ENCODE measurements at places on chromosomes 1 and 21.
A peak's percentile ranks its signal among the peaks of the same experiment; 100 is the strongest.

DNA sequence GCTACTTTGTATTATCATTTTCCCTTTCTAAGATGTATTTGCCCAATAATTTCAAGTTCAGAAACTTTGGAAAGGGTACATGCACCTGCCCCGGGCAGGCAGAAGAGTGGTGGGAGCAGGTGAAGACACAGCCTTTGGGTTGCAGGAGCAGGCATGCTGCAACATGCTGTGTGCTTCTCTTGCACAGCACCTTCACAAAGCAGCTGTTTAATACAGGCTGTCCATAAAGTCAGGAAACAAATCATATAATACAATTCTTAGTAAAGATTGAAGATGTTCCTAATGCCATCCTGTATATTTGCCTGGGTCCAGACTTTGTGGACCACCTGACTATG, 182.9 kb downstream of the ZNF281 start:
- no peak for DNase-seq

DNA sequence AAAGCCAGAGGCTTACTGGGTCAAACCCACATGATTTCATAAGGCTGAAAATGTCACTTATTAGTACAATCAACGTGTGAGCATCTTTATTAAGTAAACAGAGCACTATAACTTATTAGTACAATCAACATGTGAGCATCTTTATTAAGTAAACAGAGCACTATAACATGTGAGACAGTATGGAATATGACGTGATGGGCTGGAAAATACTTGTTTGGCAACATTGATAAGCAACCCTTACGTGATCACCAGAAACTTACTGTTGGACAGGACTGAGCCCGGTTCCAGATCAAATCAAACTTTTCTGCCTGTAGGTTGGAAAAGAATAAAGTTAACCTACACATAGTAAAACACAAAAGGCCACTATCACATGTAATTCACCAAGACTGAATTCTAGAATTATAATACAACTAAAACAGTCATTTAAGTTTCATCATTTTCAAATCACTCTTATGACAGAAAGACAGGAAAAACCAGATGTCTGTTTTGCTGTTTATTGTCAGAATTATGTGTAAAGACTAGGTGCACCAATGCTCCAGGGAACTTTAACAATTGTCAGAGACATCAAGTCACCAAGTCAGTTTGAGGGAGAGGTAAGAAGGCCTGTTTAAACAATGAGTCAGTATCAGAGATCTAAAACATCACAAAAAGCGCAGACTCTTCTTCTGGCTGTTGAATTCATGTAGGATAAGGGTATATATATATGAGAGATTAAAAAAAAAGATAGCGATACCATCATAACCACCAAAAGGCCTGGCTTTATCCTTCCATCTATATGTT, 15.7 kb downstream of the ATPAF1 start:
- DNase-seq: no peak

- no peak for DNase-seq
These were observed 127.7 kb upstream of the HOOK1 start for GRCh38 chr1:59687081-59687480.

DNA sequence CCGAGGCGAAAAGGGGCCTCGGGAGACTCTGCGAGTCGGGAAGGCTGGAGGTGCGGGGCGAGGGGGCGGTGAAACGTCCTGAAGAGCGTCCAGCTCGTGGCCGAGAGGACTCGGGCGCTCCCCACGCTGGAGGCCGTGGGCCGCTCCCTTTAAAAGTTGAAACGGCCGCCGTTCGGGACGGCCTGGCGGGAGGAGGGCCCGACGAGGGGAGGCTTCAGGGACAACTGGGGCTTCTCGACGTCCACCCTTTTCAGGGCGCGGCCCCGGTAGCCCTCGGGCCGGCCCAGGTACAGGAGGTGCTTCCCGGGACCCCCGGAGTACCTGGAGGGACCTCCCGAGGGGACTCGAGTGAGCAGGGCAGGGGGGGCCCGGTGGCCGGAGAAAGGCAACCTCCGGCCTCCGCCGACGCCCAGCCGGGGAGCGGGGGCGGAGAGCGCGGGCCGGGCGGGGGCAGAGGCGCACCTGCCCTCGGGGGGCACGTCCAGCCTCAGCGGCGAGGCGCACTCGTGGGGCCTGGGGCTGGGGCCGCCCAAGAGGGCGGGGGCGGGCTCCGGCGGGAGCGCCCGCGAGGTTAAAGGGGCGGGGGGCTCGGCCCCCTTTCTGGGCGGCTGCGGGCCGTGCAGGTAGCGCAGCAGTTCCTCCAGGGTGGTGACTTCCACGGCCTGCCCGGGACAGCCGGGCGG, 14.0 kb downstream of the SEMA6C start:
- DNase-seq: no peak

- DNase-seq: no peak
These were observed 330.9 kb downstream of the CHRM3 start for GRCh38 chr1:239717097-239717917.

DNA sequence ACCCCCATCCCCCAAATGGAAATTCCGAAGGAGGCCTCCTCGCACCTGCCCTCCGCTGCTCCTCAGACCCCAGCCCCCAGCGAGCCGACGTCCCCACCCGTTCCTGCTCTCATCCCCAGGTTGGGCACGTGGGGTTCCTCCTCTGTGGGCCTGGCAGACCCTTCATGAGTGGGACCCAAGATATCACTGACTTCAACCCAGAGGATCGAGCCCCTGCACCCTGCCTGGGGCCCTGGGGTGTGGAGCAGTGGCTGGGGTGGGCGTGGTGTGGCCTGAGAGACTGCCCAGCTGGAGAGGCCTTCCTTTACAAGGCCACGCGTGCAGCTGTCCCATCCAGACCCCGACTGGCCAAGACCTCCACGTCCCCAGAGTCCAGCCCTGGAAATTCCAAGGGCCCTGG, 17.6 kb upstream of the ARHGEF16 start:
- no peak for DNase-seq

- DNase-seq: no peak
These were observed 18.4 kb downstream of the RIT1 start for GRCh38 chr1:155892796-155893195.

DNA sequence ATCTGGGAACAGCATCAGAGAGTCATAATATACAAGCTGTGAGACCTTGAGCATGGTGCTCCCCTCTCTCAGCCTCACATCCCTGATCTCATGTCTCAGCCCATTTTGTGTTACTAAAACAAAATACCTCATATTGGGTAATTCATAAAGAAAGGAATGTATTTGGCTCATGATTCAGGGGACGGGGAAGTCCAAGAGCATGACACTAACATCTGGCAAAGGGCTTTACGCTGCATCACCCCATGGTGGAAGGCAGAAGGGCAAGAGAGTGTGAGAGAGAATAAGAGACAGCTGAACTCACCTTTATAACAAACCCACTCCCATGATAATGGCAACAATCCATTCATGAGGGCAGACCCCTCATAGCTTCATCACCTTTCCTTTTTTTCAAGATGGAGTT, 36.5 kb downstream of the RNASEL start:
- no peak for DNase-seq

GRCh38 chr1:52636721-52637695, 4.0 kb downstream of the SHISAL2A start:
- no peak for DNase-seq

DNA sequence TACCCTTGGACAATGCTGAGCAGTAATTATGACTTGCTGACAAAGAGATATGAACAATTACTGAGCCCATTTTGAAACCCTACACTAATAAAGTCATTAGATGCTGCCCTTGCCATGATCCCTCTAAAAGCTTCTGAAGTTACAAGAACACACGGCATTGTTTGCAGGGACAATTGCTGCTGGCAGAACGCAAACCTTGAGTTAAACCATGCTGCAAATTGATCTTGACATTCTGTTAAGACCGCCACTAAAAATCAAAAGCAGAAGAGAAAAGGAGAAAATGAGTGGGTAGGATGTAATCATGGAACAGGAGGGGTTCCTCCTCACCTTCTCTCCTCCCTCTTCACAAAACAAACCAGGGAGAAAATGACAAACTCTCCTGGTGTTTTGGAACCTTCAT, 136.2 kb upstream of the DMRTA2 start:
- DNase-seq: peak; percentile 68

GRCh38 chr1:79113836-79114235, 107.3 kb upstream of the ADGRL4 start:
- no peak for DNase-seq

DNA sequence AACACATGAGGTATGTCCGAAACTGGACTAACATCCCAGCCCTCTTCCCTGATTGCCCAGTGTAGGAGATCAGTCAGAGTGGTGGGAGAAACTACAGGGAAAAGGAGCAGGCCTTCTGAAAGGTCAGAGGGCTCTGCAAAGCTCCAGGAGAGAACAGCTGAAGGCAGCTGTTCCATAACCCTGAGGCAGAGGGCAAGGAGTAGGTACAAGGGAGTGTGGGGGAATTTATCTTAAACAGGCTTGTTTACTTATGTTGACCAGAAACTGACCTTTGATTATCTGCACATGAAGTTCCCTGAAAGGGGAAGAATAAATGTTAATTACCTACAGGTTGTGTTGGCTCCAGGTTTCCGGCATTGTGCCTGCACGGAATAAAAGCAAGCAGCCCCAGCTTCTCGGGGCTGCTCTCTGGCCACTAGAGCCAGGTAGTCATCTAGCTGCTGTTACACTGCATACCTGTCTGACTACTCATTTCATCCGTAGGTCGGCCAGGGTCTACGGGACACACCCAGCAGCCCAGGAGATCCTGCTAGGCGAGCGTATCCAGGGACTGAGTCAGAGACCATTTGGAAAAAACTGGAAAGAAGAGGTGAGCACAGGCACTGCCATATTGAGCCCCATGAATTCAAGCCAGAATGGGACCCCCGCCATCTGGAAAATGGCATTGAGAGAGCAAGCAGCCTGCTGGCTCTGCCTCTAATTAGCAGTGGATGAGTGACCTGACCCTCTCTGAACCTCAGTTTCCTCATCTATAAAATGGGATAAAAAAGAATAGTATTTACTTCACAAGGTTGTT, 14.9 kb upstream of the PAQR7 start:
- DNase-seq: peak; percentile 33

- DNase-seq: no peak
These were observed 185.1 kb downstream of the LRRC7 start for GRCh38 chr1:69752831-69753230.

DNA sequence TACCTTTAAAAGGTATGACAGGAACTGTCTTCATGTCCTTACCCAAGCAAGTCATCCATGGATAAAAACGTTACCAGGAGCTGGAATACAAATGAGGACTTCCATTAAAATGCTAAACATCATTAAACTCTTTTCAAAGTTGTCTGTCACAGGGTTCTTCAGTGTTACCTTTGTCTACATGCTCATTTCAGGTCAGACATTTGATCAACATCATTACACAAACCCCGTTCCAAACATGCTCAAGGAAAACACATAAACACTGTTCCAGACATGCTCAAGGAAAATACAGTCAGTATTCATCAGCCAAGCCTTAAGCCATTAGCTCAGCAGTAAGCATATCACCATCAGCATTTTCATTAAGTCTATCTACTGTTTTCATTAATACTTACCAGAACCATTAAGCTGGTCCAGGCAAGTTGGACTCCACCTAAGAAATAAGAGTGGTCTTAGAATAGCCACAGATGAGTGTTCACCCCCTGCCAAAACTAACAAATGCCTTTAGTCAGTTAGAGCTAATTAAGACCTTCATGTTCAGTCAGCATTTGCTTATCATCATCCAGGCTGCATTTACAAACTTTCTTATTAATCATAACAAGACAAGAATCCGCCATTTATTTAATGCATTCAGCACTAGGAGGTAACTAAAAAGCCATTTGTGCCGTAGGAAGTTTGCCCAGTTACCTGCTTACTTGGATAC, 2.2 kb downstream of the GAS5 start:
- no peak for DNase-seq

GRCh38 chr1:7651203-7651602, 119.9 kb upstream of the VAMP3 start:
- DNase-seq: peak; percentile 84

DNA sequence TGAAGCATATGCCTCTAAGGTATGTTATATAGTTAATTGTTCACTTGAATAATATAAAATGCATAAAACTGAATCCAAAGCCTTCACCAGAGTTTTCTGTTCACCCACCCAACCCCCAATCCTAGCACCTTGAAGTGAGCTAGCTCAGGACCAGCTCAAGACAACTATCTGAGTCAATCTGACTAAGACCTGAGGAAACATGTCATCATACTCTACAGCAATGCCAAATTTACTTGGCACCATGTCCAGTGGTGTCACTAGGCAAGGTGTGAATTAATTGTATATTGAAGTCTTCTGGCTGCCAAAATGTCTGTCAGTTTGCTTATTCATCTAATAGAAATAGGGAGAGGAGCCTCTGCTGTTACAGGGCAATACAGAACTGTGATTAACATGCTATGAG, 3.8 kb downstream of the DNASE2B start:
- no peak for DNase-seq

- DNase-seq: no peak
These were observed 105.0 kb downstream of the GPATCH2 start for GRCh38 chr1:217525773-217526490.

DNA sequence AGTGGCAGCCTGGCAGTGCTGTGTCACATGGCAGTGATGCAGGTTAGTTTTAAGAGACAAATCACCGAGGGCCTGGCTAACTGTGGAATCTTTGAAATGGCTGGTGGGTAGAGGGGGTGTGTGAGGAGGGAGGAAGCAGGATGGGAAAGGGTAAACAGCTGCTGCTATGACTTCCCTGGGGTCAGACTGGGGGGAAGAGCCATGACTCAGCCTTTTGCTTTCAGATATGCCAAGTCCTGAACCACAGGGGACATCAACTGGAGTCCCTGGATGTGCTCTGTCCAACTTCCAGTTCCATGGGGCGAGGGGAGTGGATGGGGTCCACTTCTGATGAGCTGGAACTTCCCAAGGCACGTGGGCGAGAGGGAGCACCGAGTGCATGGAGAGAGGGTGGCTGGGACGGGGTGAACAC, 121.1 kb upstream of the ADAR start:
- no peak for DNase-seq

DNA sequence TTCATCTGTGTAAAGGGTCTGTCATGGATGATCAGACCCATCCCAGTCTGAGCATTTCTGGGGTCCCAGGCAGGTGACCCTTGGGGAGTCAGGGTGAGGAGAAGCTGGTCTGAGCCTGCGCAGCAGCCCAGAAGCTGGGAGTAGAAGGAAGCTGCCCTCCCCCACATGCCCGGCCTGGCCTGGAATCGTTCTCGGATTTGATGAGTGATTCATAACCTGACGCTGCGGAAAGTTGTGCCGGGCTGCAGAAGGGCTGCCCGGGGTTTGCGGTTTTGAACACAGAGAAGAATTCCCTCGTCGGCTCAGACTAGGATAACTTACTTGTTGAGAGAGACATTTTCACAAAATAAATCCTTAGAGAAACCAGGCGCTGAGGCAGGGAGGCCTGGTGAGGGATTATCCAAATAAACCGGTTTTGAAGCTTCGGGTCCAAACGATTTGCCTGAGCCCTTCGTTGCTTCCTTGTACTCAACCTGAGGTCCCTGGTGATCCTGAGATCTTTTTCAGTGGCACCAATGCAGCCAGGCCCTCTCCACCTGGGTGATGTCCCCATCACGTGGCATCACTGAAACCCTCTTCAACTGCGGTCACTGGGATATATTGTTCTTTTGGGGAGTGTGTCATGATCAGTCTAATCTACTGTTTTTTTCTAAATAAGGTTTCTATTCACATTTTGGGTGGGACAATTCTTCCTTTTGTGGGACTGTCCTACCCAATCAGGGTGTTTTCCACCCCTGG, 29.2 kb downstream of the EPHB2 start:
- DNase-seq: no peak

GRCh38 chr1:222012816-222013215, 270.9 kb upstream of the DUSP10 start:
- no peak for DNase-seq
